ENCODE measurements at places on chromosomes 5 and 9.

GRCh38 chr9:83935276-83935935 is 14.2 kb upstream of the KIF27 start:
- DNase-seq = no peak

DNA sequence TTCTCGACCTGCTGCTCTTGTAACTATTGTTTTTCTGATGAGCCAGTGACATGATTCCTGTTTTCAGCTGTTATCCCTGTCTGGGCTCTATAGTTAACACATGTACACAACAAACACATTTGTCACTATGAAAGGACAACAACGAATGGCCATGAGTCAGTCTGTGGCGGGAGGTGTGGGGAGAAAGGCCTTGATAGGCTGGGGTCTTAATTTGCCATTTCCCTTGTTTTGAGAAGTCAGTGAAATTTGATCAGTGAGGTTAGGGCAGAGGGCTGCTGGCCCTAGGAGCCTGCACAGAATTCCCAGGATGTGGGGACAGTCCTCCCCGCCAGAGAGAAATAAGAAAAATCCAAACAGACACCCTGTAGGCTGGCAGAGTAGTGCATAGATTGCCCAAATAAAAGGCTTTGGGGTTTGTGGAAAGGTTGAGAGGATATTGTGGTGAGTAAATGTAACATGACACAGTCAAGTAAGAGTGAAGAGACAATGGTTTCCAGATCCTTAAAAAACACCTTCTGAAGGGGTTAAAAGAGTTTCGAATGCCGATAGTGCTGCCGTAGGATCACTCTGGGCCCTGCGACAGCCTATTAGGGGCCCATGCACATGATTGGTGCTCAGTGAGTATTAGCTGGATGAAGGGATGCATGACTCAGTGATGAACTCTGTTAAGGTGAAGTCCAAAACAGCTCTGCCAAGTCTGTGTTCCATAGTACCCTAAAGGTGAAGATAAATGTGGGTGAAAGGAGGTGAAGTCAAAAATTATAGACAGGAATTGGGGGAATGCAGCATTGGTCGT is 110.9 kb upstream of the PRRC1 start:
- no peak for DNase-seq

DNA sequence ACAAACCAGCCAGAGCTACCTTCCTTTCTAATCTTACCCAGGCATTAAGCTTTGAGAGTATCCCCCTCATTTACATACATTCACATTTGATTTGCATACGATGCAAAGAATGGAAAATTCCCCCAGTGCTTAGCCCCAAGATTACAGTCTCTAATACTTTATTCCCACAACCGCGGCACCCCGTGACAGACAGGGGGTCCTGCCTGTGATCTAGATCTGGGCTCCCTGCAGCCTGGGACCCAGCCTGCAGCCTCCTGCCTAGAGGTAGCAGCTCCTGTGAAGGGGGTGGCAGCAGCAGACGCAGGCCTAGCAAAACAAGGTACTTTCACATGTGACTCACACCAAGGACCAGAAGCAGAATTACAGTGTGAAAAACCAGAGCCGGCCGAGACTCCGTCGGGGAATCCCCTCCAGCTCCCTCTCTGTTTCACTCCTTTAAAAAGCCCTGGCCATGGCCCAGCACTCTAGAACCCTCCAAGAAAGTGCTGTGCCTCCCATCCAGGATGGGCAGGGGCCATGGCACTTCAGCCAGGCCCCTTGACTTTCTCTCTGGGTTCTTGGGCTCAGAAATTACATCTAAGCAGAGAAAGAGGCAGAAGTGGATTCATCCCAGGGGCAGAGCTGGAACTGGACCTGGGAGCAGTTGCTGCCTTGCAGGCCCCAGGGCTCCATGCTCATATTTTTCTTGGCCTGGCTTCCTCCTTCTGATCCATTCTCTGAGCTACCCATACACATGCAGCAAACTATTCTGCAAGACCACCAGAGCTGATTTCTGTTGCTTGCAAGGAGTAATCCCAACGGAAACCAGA is 14.0 kb upstream of the TCF7 start:
- peak; percentile 75 for DNase-seq

DNA sequence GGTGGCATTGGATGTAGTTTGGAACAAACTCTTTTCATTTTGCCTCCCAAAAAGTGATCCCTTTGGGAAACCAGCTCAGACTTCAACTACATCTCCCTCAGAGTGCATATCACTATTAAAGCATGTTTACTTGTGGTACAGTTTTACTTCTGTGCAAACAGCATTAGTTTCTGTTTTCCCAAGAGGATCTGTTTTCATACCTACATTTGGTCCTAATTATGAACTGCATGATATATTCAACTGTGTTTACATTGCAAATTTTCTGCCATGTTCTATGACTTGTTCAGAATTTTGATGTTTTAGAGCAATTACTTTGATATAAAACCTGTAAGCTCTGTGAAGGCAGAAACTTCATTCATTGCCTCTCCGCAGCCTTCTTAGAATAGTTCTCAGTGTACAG is 681.5 kb upstream of the ACO1 start:
- no peak for DNase-seq

DNA sequence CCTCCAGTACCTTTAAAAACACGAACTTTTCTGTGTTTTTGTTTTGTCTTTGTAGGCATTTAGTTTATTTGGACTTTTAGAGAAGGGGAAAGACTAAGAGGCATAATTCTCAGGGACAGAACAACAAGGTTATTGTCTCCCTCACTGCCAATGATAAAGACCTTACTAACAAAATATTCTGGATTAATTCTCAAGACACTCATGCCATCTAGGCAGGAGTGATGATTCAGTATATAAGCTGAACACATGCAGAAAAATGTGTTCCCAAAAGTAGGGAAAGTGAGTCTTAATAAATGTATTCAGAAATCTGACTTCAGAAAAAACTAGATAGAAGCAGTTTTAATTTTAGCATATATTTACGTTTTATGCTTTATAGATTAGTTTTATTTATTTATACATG is 17.4 kb upstream of the ASPN start:
- no peak for DNase-seq

DNA sequence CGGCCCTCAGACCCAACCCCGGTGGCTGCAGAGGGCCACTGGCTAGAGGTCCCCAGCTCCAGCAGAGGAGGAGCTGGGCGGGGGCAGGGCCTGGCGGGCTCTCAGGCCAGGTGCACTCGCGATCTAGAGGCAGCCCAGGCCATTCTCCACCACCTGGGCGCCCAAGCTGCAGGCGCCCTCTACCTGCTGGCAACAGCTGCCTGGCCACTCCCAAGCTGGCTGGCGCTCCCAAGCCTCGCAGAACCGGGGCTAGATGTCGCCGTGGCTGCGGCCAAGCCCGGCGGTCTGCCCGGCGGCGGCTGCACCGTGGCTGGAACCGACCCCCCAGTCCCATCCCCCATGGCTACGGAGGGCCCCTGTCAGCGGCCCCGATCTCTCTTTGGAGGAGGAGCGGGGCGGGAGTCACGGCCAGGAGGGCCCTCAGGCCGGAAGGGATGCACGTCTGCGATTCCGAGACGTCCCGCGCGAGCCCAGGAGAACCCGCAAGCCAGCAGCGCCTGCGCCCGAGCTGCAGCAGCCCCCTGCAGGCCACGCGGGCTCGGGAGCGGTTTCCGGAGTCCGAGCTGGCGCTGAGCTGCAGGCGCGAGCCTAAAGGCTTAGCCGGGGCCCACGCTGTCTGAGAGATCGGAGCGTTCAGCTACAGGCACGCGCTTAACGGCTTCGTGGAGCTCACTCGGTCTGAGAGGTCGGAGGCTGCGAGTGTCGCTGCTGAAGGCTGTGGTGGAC is 44.3 kb upstream of the BICD2 start:
- peak; percentile 88 for DNase-seq
